Fibroblast of the aortic adventitia (primary cell): ENCODE measurements at places on chromosomes 7 and 10. TPM values are rescaled to one million over a fixed set of nuclear protein-coding genes. Genes with fewer than 3 reads are reported as not detected.

TMEM270 gene
- total RNA-seq, result not detected in 2 replicates

SEMA3A gene
- total RNA-seq, result 1.6 and 118 TPM in 2 replicates

VGF gene
- not detected in 2 replicates for total RNA-seq

TMEM236 gene
- 0.09 and 0.16 TPM in 2 replicates for total RNA-seq

PDE1C gene
- total RNA-seq, result 7.4 and 187 TPM in 2 replicates

AQP1 gene
- 2.8 and 4.5 TPM in 2 replicates for total RNA-seq

HGF gene
- total RNA-seq, result 35.1 and 194 TPM in 2 replicates

AKR1B15 gene
- not detected in 2 replicates for total RNA-seq

SLC26A5 gene
- not detected in 2 replicates for total RNA-seq

OR2F2 gene
- not detected in 2 replicates for total RNA-seq

CCL24 gene
- total RNA-seq, result not detected in 2 replicates

ZNF680 gene
- total RNA-seq, result 14.6 and 20.4 TPM in 2 replicates

VSTM2A gene
- not detected in 2 replicates for total RNA-seq

UPF2 gene
- 18.3 and 25.5 TPM in 2 replicates for total RNA-seq

OR13A1 gene
- total RNA-seq, result not detected in 2 replicates

SLC26A3 gene
- not detected in 2 replicates for total RNA-seq

AS3MT gene
- total RNA-seq, result 2.9 and 7.0 TPM in 2 replicates

ANKRD1 gene
- total RNA-seq, result 1.4 and 4.9 TPM in 2 replicates

FFAR4 gene
- not detected in 2 replicates for total RNA-seq

ACSM6 gene
- not detected in 2 replicates for total RNA-seq

PLEKHS1 gene
- total RNA-seq, result not detected in 2 replicates

ZNF117 gene
- total RNA-seq, result 5.1 and 7.9 TPM in 2 replicates

ITGB8 gene
- total RNA-seq, result 17.7 and 79.2 TPM in 2 replicates

ASB10 gene
- total RNA-seq, result not detected in 2 replicates

IFIT1 gene
- total RNA-seq, result 13.6 and 172 TPM in 2 replicates

TMEM168 gene
- total RNA-seq, result 25.6 and 31.6 TPM in 2 replicates

FBXO24 gene
- total RNA-seq, result 0.54 TPM in 1 of 2 replicates, not detected in the other

UPK3B gene
- 0.16 and 0.18 TPM in 2 replicates for total RNA-seq

GIMAP4 gene
- 0.18 and 1.3 TPM in 2 replicates for total RNA-seq

HERC4 gene
- 49.7 and 131 TPM in 2 replicates for total RNA-seq

GFRA1 gene
- total RNA-seq, result 0.18 and 0.49 TPM in 2 replicates

BMS1 gene
- 16.1 and 29.6 TPM in 2 replicates for total RNA-seq

GARIN1A gene
- 1.2 and 3.1 TPM in 2 replicates for total RNA-seq

KCP gene
- 0.09 and 1.6 TPM in 2 replicates for total RNA-seq

OR2A42 gene
- not detected in 2 replicates for total RNA-seq

ZPBP gene
- not detected in 2 replicates for total RNA-seq

NDUFA5 gene
- total RNA-seq, result 35.8 and 47.8 TPM in 2 replicates

HHEX gene
- 0.49 and 8.6 TPM in 2 replicates for total RNA-seq

RASSF4 gene
- 1.9 and 3.8 TPM in 2 replicates for total RNA-seq

DNAJB12 gene
- total RNA-seq, result 17.7 and 24.5 TPM in 2 replicates

FOXI2 gene
- not detected in 2 replicates for total RNA-seq

CNPY1 gene
- not detected in 2 replicates for total RNA-seq

INSYN2A gene
- total RNA-seq, result 0.27 TPM in 1 of 2 replicates, not detected in the other

GHRHR gene
- not detected in 2 replicates for total RNA-seq

SEPTIN7 gene
- total RNA-seq, result 351 and 582 TPM in 2 replicates

SLC13A4 gene
- 0.99 and 3.3 TPM in 2 replicates for total RNA-seq

ADAMTS14 gene
- 2.0 and 5.3 TPM in 2 replicates for total RNA-seq

BICC1 gene
- total RNA-seq, result 123 and 177 TPM in 2 replicates

FRMPD2 gene
- total RNA-seq, result not detected in 2 replicates

ANXA8L1 gene
- total RNA-seq, result 1.2 TPM in 1 of 2 replicates, not detected in the other

STOX1 gene
- total RNA-seq, result 0.09 TPM in 1 of 2 replicates, not detected in the other

EFCAB10 gene
- not detected in 2 replicates for total RNA-seq

C10orf105 gene
- under 0.01 TPM in 1 of 2 replicates, not detected in the other for total RNA-seq

CPA1 gene
- total RNA-seq, result 0.45 and 0.90 TPM in 2 replicates

ZNF248 gene
- total RNA-seq, result 8.6 and 8.7 TPM in 2 replicates

NACAD gene
- total RNA-seq, result 3.6 and 5.5 TPM in 2 replicates

TUBAL3 gene
- not detected in 2 replicates for total RNA-seq

DGKI gene
- 2.0 and 4.7 TPM in 2 replicates for total RNA-seq
